SK-MEL-5 (cell line): ENCODE measurements at places on chromosomes 1 and 21.
A peak's percentile ranks its signal among the peaks of the same experiment; 100 is the strongest.

GRCh38 chr1:183945428-183946319, 91.9 kb downstream of the COLGALT2 start:
- peak; percentile 44 for DNase-seq

- no peak for DNase-seq
Observed at GRCh38 chr1:16088996-16089395, 15.5 kb upstream of the FAM131C start.

DNA sequence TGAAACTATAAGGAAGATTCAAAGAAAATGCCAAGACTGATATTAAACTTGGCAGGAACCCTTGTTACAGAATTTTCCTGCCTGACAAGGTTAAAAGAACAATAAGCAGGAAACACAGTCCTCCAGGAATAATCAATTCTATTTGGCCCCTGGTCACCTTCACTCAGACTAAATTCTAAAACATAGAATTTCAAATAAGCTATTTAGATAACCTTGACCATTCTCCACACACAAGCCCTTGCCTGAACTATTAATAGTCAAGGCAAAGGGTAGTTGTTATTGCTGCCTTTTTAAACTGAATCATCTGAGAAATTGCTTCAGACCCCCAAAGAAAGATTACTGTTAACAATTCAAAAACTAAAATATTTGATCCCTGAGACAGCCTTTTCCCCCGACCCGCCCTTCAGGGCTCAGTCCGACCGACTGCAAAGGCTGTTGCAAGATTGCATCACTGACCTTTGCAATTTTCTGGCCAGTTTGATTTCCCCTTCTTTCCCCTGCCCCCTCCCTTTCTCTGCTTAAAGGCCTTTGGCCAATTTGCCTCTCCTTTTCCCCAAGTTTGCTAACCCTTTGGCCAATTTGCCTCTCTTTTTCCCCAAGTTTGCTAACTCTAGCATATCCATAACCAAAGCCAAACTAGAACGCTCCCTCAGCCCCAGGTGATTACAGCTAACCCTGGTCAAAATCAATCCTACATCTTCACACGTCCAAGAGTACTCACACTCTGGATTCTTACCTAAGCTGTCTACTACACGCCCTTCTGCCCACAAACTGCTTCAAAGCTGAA, 1.4 kb upstream of the G0S2 start:
- DNase-seq, result no peak

DNA sequence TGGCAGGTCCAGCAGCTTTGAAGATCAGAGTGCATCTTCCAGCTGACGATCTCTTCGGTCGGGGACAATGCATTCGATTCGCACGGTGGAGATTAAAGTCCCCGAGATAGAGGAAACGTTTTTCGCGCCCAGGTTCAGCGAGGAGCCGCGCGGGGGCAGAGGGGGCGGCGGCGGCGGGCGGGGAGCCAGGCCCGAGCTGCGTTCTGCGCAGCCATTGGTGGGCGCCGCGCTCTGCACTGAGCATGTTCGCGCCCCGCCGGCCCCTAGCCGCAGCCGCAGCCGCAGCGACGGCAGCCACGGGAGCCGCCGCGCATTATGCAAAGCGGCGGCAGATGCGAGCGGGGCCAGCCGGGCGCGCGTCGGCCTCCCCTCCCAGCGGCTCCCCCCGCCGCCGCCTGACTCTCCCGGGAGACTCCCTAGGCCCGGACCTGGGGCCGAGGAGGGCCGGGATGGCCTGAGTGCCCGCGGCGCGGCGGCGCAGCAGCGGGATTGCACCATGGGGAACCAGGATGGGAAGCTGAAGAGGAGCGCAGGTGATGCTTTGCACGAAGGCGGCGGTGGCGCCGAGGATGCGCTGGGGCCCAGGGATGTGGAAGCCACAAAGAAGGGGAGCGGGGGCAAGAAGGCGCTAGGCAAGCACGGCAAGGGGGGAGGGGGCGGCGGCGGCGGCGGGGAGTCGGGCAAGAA, at the start of gene FMN2:
Gene FMN2, plus strand, starts transcription at position 270 of the 687 bp plus-strand sequence. Its CDS starts 227 bp downstream, at position 497.
- peak; percentile 34 for DNase-seq

DNA sequence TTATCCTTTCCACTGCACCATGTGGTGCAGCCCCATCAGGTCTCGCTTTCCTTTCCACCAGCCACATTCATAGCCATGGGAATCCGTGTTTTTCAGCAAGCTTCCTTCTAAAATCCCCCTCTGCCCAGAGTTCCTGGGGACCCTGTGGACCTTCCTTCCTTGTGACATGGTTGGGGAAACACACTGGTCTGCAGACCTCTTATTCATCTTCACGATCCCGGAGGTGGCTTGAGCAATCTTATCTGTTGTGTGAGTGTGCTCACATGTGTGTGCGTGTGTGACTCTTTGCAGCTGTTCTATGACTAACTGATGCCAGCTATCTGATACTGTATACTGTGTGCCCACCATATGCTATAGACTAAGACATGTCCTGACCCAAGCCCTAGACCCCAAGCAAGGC, 15.6 kb upstream of the IL10 start:
- no peak for DNase-seq
